ENCODE measurements at places on chromosomes 3 and 15.

DNA sequence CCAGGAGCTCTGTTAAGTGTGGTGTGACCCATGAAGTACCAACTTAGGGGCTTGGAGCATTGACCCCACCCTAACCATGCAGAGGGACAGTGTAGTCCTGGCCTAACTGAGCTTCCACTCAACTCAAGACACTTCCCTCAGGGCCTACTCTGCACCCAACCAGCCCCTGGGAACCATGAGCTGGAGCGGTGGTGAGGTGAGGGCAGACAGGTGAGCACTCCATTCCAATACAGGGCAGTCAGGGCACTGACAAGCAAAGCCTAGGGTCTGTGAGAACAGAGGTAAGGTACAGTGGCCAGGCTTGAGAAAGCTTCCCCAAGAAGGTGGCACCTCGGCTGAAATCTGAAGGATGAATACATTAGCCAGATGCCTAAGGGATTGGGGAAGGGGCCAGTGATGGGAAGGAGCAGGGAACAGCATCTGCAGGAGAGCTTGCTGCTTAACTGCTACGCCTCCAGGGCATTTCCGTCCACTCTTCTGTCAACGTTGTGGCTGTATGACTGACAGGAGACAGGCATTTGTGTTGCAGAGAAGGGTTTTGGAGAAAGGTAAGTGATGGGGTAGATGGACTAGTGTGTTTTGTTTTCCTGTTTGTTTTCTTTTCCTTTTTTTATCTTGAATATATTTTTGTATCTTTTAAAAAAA lies 243.5 kb upstream of the TRIM42 start:
- DNase-seq = no peak

DNA sequence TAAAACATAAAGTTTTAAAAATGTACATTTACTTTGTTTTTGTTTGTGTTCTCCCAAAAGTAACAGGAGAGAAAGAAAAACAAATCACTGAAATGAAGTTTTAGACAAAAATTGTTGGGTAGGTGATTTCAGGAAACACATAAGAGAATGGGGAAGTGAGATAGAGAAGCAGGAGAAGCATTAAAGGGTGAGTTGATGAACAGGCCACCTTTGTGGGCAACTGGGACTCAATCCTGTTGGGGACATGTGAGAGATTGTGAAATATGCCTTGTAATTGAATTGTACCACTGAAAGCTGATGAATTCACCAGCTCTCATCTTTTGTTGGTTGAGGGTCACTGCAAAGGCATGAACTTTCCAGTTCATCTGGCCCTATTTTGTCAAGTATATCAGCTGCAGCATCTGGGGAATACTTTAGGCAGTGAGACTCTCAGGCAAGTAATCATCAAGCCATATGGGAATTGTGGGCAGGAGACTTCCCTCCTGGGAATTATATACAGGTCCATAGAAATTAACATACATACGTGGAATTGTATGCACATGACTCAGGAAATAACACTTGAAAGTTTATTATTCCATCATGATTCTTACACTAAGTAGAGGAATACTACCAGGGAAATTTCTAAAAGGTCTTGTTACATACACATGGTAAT lies 181.0 kb downstream of the ZBBX start:
- no peak for DNase-seq

GRCh38 chr3:136620436-136620835 lies 131.7 kb downstream of the STAG1 start:
- no peak for DNase-seq

DNA sequence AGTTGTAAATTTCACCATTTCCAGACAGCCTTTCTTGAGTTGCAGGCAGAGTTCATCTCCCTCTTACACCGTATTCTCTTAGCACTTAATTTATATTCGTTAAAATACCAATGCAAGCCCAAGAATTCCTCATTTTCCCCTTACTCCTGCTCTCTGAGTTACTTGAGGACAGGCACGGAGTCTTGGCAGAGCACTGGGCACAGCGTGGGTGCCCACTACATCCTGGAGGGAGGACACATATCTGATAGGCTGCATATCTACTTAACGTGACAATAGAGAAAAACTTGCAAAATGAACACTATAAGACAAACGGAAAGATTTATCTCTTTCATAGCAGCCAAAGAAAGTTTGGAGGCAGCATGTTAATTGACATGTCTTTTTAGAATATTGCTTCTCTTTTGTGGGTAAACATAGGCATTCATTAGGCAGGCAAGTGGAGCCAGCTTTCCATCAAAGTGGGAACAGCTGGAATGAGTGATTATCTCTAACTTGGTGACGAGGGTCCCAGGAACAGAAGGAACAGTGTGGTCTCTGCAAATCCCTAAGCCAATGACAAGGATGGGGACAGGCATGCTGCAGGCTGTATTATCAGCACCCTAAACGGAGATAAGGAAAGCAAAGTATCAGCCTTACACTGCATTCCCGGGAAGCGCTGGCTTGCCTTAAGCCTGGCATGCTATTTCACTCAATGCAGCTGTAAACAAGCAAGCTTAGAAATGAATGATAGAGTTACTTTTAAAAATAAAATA lies 116.5 kb downstream of the RTP4 start:
- no peak for DNase-seq

DNA sequence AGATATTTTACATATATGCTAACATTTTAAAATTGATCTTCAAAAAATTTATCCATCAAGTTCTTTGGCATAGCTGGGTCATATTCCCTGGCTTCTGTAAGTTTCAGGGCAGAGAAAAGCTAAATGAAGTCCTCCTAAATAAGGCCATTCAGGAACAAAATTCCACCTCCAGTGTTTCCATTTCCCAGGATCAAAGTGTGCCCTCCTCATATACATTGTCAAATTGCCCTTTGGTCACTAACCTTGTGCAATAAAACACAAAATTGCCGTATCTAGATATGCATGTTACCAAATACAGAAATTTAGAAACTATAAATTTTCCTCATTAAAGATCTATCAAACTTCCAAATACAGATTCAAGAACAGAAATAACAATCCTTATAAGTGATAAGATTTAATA lies 10.6 kb downstream of the CEP152 start:
- DNase-seq = no peak

DNA sequence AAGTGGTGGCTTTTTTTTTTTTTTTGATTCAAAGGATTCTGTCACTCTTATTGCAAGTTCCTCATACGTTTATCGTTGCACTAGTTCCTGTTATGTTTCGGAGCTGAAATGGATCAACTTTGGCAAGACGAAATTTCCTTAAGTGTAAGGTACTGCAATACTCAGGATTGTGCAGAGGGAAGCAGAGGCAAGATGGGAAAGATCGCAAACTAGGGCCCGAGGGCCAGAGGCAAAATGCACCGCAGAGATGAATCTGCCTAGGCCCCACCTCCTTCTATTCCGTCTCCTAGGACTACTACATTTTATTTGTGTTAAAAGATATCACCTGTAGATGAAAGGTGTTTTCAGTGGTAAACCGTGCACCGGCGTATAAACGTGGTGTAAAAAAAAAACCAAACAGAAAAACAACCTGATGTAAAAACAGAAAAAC lies 331 bp downstream of the RNU6-1 start:
- DNase-seq = no peak

- no peak for DNase-seq
Measured at GRCh38 chr3:43126536-43126935, 20.7 kb upstream of the POMGNT2 start.

DNA sequence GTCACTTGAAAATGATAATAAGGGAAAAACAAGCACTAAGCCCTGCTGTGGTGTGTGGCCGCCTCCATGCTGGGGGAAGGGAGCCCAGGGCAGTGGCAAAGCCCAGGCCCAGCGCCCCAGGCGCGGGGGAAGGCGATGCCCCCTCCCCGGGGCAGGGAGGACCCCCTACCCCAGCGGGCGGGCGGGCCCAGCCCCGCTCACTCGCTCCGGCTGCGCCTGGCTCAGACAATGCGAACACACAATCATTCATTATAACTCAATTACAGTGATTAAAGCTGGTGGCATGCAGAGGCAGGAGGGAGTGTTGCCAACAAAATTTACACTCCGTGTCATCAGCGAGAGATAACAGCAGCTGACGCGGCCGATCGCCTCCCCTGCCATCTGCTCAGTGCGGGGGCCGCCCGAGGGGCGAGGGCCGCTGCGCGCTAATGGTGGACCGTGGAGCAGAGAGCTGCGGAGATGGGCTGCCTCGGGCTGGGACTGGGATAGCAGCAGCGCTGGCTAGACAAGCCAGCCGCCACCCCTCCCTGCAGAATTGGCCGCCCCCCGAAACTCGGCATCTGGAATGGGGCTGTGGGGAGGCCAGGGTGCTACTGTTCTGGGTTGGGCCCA lies 64.1 kb downstream of the TLE3 start:
- no peak for DNase-seq

- no peak for DNase-seq
Measured at GRCh38 chr3:8458238-8458661, 43.4 kb upstream of the LMCD1 start.

DNA sequence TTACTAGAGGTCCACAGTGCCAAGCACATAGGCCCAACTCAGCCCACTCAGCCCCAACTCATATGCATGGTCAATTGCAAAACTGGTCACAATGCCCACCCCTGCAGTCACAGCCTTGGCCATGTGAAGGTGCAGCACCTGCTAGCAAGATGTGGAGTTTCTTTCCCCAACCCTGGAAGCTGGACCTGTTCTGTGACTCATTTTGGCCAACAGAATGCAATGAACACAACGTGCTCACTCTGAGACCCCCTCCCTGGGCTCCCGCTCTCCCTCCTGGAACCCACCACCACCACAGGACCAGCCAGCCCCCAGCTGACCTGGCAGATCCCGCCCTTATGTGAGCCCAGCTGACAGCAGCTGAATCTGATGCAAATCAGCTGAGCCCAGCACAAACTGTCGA lies 34.4 kb downstream of the ALDH1L1 start:
- DNase-seq = no peak

GRCh38 chr3:41167722-41168497 lies 31.4 kb upstream of the CTNNB1 start:
- DNase-seq = no peak

GRCh38 chr3:114111060-114111770 lies 54.7 kb downstream of the QTRT2 start:
- DNase-seq = no peak

GRCh38 chr3:127288921-127289705 lies 1.3 kb upstream of the PRR20G start:
- DNase-seq = no peak

DNA sequence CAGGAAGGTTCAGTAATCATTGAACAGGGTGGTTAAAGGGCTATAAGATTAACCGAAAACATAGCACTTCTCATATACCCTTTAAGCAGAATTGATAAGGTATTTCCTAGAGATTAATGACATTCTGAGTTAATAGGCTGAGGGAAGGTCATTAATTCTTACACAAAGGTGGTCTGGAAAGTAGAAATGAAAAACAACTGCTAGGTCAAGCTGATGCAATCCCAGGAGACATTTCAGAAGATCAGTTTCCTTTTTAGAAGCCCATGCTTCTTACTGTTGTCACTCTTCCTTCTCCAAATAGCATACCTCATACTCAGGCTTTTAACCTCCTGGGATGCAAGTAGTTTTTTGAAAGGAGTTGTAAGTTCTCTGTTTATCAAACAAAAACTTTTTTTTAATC lies 8.8 kb downstream of the FILIP1L start:
- DNase-seq = no peak

GRCh38 chr3:4856136-4856535 lies 123.1 kb upstream of the BHLHE40 start:
- DNase-seq = no peak

DNA sequence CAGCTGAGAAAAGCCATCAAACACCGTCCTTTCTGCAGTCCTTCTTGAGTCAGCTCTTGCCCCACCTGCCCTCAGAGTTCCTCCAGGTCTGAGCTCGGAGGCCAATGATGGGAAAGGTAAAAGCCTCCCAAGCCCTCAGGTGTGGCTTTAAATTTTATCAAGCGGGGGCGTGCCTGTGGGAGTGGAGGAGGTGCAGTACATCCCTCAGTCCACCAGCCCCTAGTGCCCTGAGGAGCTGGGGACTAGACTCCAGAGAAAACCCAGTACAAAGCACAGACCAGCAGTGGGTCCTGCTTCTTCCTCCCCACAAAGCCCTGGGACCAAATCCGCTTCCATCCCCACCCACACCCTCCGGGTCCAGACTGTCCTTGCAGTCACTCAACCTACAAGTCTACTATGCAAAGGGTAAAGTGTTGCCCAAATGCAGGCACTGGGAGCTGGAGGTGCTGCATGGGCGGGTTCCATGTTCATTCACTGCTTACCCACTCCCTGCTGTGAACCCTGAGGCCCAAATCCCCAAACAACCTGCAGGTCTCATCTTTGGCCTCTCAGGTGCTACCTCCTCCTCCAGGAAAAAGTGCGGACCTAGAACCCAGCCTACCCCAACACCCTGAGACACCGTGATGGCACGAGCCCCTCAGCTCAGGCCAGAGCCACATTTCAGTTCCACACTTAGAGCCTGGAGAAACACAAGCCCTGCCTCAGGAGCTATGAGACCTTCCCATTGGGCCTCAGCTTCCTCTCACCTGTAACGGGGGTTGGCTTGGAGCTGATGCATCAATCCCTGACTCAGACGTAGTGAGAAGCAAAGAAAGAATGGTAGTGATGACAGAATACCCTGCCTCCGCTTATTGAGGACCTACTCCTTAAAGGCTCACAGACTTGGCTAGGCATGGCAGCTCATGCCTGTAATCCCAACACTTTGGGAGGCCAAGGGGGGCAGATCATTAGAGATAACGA lies 2.4 kb downstream of the PFKFB4 start:
- no peak for DNase-seq

GRCh38 chr3:38601956-38602550 lies 47.4 kb downstream of the SCN5A start:
- DNase-seq = no peak

DNA sequence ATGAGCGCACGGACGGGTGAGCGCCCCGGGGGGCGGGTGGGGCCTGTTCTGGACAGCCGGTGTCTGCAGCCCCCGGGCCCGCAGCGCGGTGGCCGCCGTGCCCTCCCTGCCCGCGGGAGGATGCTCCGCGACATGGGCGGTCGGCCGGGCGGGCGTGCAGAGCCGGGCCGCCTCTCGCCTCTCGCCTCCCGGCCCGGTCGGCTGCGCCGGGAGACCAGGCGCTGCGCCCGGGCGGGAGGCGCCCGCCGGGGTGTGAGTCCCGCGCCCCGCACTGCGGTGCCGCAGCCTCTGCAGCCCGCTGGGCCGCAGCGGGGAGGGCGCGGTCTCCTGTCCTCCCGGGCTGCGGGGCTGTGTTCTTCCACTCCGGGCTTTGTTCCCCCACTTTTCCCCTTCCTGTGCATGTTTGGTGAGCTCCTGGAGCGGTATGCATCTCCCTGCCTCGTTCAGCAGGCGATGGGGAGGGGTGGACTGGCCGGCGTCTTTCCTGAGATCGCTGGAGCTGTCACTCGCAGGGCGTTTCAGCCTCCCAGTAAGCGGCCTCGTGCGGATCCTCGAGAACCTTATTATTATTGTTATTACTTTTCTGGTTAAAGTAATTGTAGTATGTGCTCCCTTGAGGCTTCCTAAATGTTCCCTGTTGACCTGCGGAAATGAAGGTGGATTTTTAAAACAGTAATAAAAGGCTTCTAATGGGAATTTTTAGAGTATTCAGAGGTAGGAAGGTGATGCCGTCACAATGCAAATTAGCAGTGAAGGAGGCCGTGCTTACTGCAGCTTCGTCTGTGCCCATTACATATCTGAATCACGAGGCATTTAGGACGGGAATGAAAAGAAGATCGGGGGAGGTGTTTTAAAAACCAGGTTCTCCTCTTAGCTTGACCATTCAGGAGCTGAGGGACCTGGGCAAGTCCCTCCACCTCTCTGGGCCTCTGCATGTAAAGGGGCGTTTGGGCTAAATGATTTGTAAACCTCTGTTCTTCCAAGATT lies 593 bp downstream of the TMOD2 start:
- DNase-seq = no peak

Data from CD4-positive, alpha-beta T cell treated with Interleukin-4 for 4 hours (primary cell).